ENCODE measurements at places on chromosomes 16 and 17. TPM values are rescaled to one million over a fixed set of nuclear protein-coding genes. Genes with fewer than 3 reads are reported as not detected.

Gene SPN
- 1.1 TPM for total RNA-seq

GRCh38 chr16:55470533-55471371, 8.2 kb upstream of the MMP2 start:
- no peak for DNase-seq

DNA sequence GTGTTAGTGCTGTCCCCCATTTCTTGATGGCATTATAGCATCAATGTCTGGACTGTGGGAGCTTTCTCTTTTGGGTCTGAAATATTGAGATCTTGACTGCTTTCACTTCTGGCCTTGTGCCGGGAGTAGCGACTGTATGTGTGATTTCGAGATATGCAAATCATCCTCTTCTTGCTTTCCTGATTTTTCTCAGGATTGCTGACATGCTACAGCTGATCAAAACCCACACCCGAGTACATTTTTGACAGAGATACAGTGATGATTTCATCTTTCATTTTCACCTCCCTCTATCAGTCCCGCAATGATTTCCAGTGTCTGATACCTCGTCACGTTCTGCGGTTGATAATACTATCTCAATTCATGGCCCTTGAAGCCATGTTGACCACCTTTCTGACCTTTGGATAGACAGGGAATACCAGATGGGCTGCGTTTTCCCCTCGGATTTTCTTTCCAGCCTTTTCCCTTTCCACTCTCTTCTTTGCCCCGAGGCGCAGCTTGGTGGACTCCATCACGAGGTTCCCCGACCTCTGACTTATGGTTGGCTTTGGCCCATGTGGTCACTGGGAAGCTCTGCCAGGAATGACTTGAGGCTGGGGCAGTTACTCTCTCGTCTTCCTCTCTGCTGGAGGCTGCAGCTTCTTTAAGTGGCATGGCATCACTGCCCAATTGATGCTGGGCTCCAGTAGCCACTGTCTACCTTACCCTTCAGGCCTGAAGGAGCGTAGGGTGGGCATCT, 184.4 kb downstream of the SNX29 start:
- no peak for DNase-seq

GRCh38 chr17:49793309-49793708, 4.8 kb downstream of the KAT7 start:
- no peak for DNase-seq

- DNase-seq = no peak
Measured at GRCh38 chr16:14496786-14497185, 133.3 kb downstream of the PARN start.
